Left cardiac atrium (tissue), 4 donors: ENCODE measurements at places on chromosomes 5 and 9. TPM values are rescaled to one million over a fixed set of nuclear protein-coding genes. Genes with fewer than 3 reads are reported as not detected.

The PCDHGA5 gene
- 4.3 TPM for total RNA-seq

The BRD8 gene
- 34.7 TPM for total RNA-seq

The GTF3C5 gene
- 30.9 TPM for total RNA-seq

The ROPN1L gene
- 0.31 TPM for total RNA-seq

The FER gene
- 17.6 TPM for total RNA-seq

The PALM2AKAP2 gene
- 102 TPM for total RNA-seq

The PCDHB7 gene
- 1.0 TPM for total RNA-seq

The C1QTNF3 gene
- 2.4 TPM for total RNA-seq

The PCDHB12 gene
- total RNA-seq, result 2.6 TPM

The PCDHGB5 gene
- 6.4 TPM for total RNA-seq

The BRINP1 gene
- total RNA-seq, result 0.44 TPM

The PCDHAC1 gene
- total RNA-seq, result 1.0 TPM

The TAF11L8 gene
- not detected for total RNA-seq

The ANKRD18A gene
- total RNA-seq, result 5.1 TPM

The SHOC1 gene
- total RNA-seq, result not detected

The PCDHGA7 gene
- 3.5 TPM for total RNA-seq

The PCDHB15 gene
- total RNA-seq, result 5.7 TPM

The MAMDC4 gene
- 8.4 TPM for total RNA-seq

The IGFBPL1 gene
- total RNA-seq, result 0.31 TPM

The APBA1 gene
- total RNA-seq, result 8.4 TPM

The SPATA31E1 gene
- not detected for total RNA-seq

The EDIL3 gene
- 7.5 TPM for total RNA-seq

The TPPP gene
- 25.0 TPM for total RNA-seq

The ZNF79 gene
- 6.2 TPM for total RNA-seq

The ANKRD55 gene
- not detected for total RNA-seq

The DND1 gene
- 0.35 TPM for total RNA-seq

The SGCD gene
- total RNA-seq, result 93.4 TPM

The DPP7 gene
- total RNA-seq, result 176 TPM

The C8G gene
- 0.88 TPM for total RNA-seq

The NR6A1 gene
- 1.2 TPM for total RNA-seq

The ACER2 gene
- total RNA-seq, result 4.7 TPM

The CATSPER3 gene
- 0.31 TPM for total RNA-seq

The SLC6A7 gene
- not detected for total RNA-seq

The OCLN gene
- 1.7 TPM for total RNA-seq

The GABRA6 gene
- not detected for total RNA-seq

The INVS gene
- 9.3 TPM for total RNA-seq
